ENCODE measurements at places on chromosomes 5 and 9. TPM values are rescaled to one million over a fixed set of nuclear protein-coding genes. Genes with fewer than 3 reads are reported as not detected.
A peak's percentile ranks its signal among the peaks of the same experiment; 100 is the strongest.

The EQTN gene
- total RNA-seq = 2.7 TPM

The ACTBL2 gene
- total RNA-seq = not detected

The CDKN2A gene
- 1.7 TPM for total RNA-seq

The KDM3B gene
- total RNA-seq = 65.3 TPM

The PHF24 gene
- total RNA-seq = 0.21 TPM

- no peaks in the 10 kb centered on the region for H3K4me1 ChIP-seq
- H3K4me3 ChIP-seq = no peak overlapping the region
- H3K27ac ChIP-seq = no peak overlapping the region
- H3K27me3 ChIP-seq = no peaks in the 10 kb centered on the region
- no peak for DNase-seq
- no peaks in the 10 kb centered on the region for H3K36me3 ChIP-seq
These were observed 68.4 kb downstream of the ENTREP1 start for GRCh38 chr9:69393425-69393824.

DNA sequence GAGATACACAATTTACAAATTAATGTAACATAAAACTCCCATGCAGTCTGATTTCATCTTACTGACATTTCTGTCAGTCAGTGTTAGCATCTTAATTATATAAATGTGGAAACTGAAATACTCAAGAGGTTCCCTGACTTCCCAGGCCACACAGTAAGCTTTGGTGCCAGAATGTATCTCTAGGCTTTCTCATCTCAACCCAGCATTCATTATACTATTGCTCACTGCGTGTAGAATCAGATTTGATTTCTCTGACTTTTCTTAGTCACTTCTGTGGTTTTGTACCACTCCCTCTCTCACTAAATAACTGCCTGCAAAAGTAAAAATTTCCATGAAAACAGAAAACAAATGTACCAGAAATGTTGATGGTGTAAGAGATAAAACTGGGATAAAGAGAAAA lies 31.7 kb upstream of the CDKN2B start:
- H3K36me3 ChIP-seq = no peaks in the 10 kb centered on the region
- H3K27ac ChIP-seq = no peak overlapping the region
- no peaks in the 10 kb centered on the region for H3K4me1 ChIP-seq
- no peak overlapping the region for H3K4me3 ChIP-seq
- H3K27me3 ChIP-seq = no peaks in the 10 kb centered on the region

DNA sequence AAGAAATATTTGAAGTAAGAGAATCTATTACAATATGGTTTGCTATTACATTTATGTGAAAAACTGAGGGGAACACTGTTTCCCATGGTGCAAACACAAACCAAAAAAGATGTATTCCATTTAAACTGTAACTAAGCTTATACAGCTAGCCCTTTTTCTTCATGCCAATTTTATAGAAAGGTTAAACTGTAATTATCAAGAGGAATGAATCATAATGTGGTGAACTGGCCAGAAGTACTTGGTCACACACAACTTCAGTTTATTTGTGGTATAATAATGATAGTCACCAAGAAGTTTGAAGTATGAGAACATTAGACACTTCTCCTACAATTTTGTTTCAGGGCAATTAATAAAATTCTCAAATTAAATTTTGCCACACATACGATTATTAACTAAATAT lies 177.9 kb downstream of the XRCC4 start:
- no peak overlapping the region for H3K4me3 ChIP-seq
- H3K27ac ChIP-seq = no peak overlapping the region
- no peak for DNase-seq
- H3K4me1 ChIP-seq = no peaks in the 10 kb centered on the region

DNA sequence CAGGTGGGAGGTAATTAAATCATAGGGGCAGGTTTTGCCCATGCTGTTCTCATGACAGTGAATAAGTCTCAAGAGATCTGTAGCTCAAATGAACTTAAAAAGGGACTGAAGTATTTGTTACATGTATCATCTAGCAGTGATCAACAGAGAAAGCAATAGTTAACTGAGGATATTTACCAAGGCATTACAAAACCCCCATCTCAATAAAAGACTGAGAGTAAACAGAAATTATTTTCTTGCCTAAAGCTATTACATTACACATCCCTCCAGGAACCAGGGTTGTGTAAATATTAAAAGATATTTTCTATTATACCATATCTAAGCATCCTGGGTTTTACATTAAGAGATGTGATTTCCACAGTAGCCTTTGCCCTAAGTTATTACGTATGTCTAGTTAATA lies 169.9 kb downstream of the CTNND2 start:
- H3K36me3 ChIP-seq = no peaks in the 10 kb centered on the region
- no peak overlapping the region for H3K4me3 ChIP-seq
- no peaks in the 10 kb centered on the region for H3K27me3 ChIP-seq

- no peaks in the 10 kb centered on the region for H3K27me3 ChIP-seq
- H3K4me3 ChIP-seq = no peak overlapping the region
- H3K36me3 ChIP-seq = no peaks in the 10 kb centered on the region
- DNase-seq = no peak
- peak overlapping the region; percentile 26 for H3K27ac ChIP-seq
- peaks cover 48% of the 10 kb centered on the region for H3K4me1 ChIP-seq
These were observed 5.9 kb downstream of the SLC35A4 start for GRCh38 chr5:140570488-140570887.

GRCh38 chr5:78058625-78059024 lies 235.9 kb downstream of the AP3B1 start:
- DNase-seq = no peak
- H3K27ac ChIP-seq = no peak overlapping the region

DNA sequence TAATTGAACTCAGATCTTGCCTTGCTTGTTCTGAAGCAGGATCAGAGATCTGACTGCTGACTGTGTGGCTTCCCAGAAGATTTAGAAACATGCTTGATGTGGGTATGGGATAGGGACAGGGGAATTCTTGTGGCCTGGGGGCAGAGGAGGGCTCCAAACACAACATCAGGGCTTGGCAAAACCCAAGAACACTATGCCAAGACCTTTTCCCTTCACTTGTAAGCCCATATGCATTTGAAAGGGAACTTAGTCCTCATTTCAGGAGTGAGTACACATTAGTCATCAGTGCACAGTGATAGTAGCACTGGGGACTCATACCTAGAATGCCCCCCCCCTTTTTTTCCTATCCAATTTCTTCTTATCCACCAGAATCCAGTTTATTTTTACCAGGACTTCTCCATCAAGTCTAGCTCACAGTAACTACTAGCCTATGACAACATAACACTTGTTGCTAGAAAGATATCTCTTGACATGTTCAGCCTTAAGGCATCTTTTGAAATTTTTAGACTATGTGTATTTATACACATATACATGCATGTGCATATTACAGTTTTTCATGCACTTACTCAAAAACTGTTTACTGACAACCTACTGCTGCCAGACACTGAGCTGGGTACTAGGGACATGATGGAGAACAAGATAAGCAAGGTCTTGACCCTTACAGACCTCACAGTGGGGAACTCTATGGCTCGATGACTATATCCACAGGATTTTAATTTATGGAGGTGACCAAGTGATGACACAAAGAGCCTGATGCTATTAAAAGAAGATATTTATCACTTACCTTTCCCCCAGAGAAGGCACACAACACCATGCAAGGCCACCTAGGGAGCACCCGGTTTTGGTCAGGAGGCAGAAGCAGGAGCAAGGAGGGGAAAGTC lies 158.3 kb upstream of the MAP3K1 start:
- no peak overlapping the region for H3K27ac ChIP-seq
- H3K4me1 ChIP-seq = no peaks in the 10 kb centered on the region
- no peaks in the 10 kb centered on the region for H3K27me3 ChIP-seq
- H3K36me3 ChIP-seq = no peaks in the 10 kb centered on the region
- DNase-seq = no peak
- no peak overlapping the region for H3K4me3 ChIP-seq

- no peaks in the 10 kb centered on the region for H3K36me3 ChIP-seq
- H3K4me3 ChIP-seq = no peak overlapping the region
- H3K4me1 ChIP-seq = no peaks in the 10 kb centered on the region
- DNase-seq = no peak
- H3K27me3 ChIP-seq = no peaks in the 10 kb centered on the region
These were observed 45.3 kb downstream of the PTPN3 start for GRCh38 chr9:109452761-109453160.

DNA sequence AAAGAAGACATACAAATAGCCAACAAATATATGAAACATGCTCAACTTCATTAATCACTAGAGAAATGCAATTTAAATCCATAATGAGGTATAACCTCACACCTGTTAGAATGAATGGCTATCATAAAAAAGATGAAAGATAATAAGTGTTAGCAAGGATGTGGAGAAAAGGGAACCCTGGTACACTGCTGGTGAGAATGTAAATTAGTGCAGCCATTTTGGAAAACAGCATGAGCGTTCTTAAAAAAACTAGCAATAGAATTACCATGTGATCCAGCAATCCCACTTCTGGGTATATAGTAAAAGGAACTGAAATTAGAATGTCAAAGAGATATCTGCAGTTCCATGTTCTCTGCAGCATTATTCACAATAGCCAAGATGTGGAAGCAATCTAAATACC lies 64.2 kb upstream of the CEP78 start:
- no peaks in the 10 kb centered on the region for H3K36me3 ChIP-seq
- H3K4me1 ChIP-seq = no peaks in the 10 kb centered on the region
- H3K4me3 ChIP-seq = no peak overlapping the region

GRCh38 chr5:174110310-174110709 lies 64.8 kb downstream of the NSG2 start:
- no peaks in the 10 kb centered on the region for H3K36me3 ChIP-seq
- no peaks in the 10 kb centered on the region for H3K27me3 ChIP-seq
- no peak overlapping the region for H3K4me3 ChIP-seq

- H3K4me1 ChIP-seq = no peaks in the 10 kb centered on the region
- H3K27ac ChIP-seq = no peak overlapping the region
- no peak overlapping the region for H3K4me3 ChIP-seq
- no peaks in the 10 kb centered on the region for H3K27me3 ChIP-seq
- no peak for DNase-seq
These were observed 19.6 kb upstream of the HRH2 start for GRCh38 chr5:175638305-175638704.

GRCh38 chr9:122900791-122901190 lies 4.4 kb downstream of the RC3H2 start:
- no peaks in the 10 kb centered on the region for H3K4me1 ChIP-seq
- no peaks in the 10 kb centered on the region for H3K27me3 ChIP-seq
- no peak for DNase-seq
- peaks cover under 1% of the 10 kb centered on the region for H3K36me3 ChIP-seq

DNA sequence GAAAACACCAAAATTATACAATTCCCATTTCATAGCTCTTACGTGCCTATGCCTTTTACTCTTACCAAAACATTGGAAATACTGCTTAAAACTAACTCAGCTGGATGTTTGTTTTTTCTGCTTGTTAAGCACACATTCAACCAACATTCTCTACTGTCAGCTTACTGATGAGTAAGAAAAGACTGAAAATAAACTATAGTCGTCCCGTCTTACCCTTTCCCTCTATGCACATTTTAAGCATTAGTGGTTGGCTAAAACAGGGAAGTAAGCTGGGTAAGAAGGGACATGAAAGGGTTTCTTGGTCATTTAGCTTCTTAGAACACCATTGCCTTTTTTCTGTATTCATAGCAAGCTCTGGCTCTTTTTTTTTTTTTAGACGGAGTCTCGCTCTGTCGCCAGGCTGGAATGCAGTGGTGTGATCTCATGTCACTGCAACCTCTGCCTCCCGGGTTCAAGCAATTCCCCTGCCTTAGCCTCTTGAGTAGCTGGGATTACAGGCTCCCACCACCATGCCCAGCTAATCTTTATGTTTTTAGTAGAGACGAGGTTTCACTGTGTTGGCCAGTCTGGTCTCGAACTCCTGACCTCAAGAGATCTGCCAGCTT lies 232.1 kb upstream of the PCSK5 start:
- H3K36me3 ChIP-seq = no peaks in the 10 kb centered on the region
- no peak overlapping the region for H3K4me3 ChIP-seq
- no peak overlapping the region for H3K27ac ChIP-seq
- no peaks in the 10 kb centered on the region for H3K27me3 ChIP-seq
- no peaks in the 10 kb centered on the region for H3K4me1 ChIP-seq

DNA sequence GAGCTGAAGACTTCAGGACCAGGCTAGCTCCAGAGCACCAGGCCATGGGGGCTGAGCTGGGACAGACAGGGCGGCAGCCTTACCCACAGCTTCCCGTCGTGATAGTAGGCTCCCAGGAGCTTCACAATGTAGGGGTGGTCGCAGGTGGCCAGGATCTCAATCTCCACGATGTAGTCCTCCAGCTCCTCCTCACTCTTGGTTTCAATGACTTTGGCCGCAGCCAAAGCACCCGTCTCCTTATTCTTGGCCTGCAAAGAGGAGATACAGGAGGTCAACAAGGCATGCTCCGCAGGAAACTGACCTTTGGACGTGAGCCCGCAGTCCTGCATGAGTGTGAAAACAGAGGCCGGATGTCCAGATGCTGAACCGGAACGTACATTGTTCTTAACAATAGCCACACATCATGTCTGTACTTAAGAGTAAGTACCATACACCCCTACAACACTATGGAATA lies 31.5 kb downstream of the STK10 start:
- no peaks in the 10 kb centered on the region for H3K27me3 ChIP-seq
- no peak for DNase-seq
- no peaks in the 10 kb centered on the region for H3K4me1 ChIP-seq
- H3K27ac ChIP-seq = peak overlapping the region; percentile 61
- H3K36me3 ChIP-seq = no peaks in the 10 kb centered on the region

- H3K27me3 ChIP-seq = no peaks in the 10 kb centered on the region
- peaks cover 6% of the 10 kb centered on the region for H3K36me3 ChIP-seq
- H3K4me3 ChIP-seq = no peak overlapping the region
- no peak overlapping the region for H3K27ac ChIP-seq
- DNase-seq = no peak
These were observed 72.5 kb upstream of the CACNA1B start for GRCh38 chr9:137804908-137805630.
